ENCODE measurements at places on chromosomes 5 and 9.

DNA sequence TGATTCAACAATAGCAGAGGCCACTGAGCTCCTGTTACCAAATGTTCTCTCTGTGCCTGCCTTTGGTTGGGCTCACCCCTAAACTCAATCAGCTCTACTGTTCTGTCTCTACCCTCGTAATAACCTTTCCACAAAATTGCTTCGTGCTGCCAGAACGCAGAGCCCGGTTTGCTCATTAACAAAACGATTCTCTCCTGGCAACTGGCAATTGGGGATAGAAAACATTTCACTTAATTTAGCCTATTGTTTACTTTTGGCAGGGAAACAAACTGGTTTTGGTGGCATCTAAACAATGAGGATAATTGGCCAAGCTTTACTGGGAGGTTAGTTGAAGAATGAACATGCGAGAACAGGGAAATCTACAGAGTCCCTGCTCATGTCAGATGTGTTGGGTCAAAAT, 56.6 kb downstream of the SLC28A3 start:
- DNase-seq = no peak

GRCh38 chr5:127002390-127002789, 28.0 kb downstream of the MARCHF3 start:
- no peak for DNase-seq

DNA sequence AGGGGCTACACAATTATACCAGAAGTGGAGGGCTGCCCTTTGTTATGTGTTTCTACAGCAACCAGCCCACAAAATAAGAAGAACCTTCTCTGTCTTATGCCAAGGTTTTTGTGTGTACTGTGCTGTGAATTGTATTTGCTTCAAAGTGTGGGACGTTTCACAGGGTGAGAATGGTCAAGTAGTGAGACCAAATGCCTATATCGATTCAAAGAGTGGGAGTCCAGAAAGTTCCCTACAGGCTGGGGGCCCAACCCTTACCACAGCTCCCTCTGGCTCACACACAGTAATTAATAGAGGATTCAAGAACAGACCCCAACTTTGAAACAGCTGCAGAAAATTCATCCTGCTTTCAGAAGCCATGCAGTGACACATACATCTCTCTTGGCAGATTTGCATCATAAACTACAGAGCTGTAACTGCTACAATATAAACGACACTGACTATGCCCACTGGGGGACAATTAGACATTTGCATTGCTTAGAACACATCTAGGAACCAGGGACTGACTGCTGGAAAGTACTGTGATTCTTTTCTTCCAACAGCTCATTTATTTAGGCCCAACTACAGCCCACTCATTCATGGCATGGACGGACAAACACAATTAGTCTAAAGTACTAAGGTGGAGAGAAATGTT, 12.8 kb downstream of the ENC1 start:
- no peak for DNase-seq

- DNase-seq = no peak
Observed at GRCh38 chr5:40869384-40869783, 28.2 kb downstream of the CARD6 start.

Measured in activated T-cell treated with anti-CD3 and anti-CD28 coated beads for 4 hours (primary cell).